KBM-7 (cell line): ENCODE measurements at places on chromosomes 2 and 18.

DNA sequence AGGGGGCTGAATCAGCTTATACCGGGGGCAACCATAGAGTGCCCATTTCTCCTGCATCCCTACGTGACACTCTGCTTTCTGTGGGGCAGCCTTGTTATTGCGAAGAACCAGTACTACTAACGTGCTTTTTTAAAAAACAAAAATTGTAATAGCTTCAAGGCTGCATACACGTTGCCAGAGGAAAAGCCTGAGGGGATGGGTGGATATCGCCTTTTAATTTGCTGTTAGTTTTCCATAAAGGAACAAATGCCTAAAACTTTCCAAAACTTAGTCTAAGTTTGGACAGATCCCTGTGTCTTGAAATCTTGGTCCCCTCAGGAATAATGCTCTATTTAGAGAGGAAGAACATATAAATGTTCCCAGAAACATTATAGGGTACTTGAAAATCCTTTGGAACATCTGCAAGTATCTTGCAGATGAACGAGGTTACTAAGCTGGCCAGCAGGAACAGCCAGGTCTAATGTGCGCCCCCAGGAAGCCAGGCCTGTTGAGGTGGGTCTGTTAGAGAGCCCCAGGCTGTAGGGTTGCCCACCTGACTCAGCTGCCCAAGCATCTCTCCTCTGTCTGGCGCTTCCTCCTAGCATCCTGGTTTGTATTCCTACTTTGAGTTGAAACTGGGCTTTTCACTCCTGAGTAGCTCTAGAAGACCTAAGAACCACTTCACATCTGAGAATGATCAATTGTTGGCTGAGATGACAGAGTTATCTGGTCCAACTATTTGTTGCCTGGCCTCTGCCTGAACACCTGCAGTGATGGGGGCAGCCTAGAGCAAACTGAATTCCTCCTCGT, 96.9 kb downstream of the TGOLN2 start:
- DNase-seq: no peak

GRCh38 chr18:74172697-74173433, 24.5 kb downstream of the TIMM21 start:
- DNase-seq: no peak

- no peak for DNase-seq
Measured at GRCh38 chr2:16948053-16948452, 282.4 kb upstream of the CYRIA start.

DNA sequence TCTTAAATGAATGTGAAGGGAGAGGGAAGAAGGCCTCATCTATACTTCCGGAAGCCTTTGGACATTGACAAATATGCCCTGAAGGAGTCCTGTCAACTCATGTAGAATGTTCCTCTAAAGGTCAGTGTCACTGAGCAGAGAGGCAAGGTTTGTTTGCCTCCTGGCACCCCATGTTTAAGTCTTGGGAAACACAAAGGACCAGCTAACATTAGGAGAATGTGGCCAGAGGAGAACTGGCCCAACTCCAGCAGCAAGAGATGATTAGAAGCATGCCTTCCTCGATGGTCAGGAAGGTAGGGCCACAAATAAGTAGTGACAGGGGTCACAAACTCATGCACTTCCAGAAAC, 5.7 kb downstream of the DYSF start:
- DNase-seq: no peak

GRCh38 chr18:12516049-12516630, 108.4 kb downstream of the PRELID3A start:
- no peak for DNase-seq

GRCh38 chr18:32696376-32696775, 76.4 kb downstream of the KLHL14 start:
- no peak for DNase-seq

DNA sequence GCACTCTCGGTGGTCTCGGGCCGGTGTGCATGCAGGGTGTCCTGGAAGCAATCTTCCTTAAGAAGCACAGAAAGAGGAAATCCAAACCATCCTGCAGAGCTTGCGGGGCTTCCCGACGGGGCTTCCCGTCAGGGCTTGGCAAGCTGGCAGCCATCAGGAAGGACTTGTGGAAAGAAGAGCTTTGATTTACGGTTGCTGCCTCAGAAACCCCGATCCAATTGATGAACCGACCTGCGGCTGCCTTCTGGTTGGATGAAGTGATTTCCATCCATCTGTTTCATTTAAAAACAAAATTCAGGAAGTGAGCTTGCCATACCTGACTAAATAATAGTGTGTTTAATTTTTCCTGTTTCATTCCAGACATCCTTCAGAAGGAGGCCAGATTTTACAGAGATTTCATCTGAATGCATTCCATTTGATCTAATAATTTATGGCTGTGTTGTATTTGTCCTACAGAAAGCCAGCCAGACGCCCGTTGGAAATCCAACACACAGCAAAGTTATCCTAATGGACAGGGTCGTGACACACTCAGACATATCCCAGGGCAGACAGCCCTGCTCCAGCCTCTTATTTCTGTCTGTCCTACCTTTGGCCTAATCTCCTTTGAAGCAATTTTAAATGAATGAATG, 141.3 kb downstream of the SEPTIN10 start:
- DNase-seq: no peak

- peak; percentile 93 for DNase-seq
Measured at GRCh38 chr18:47953471-47953931, 23.0 kb upstream of the SMAD2 start.

GRCh38 chr2:226643030-226643945, 156.3 kb downstream of the IRS1 start:
- DNase-seq: no peak

DNA sequence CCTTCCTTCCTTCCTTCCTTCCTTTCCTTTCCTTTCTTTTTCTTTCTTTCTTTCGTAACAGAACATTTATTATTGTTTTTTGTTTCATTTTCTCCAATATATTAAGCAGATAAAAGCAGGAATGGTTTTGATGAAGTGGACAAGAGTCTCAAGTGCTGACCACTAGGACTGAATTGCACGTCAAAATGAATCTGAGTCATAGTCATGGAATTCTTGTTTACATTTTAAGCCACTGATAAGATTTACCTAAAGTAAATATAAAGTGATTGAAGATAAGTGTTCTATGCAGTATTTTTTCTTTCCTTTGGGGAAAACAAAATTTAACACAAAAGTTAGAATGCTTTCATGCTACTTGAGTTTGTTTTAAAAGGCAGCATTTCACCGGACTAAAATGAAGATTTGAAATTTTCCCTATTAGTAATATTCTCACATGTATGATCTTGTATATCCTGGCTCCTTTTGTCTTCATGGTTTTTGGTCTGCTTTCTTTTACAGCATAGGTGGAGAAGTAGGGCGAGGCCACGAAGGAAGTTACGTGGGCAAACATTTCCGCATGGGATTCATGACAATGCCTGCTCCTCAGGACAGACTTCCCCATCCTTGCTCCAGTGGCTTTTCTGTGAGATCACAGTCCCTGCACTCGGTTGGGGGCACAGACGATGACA, 113.5 kb downstream of the NYAP2 start:
- DNase-seq: no peak

DNA sequence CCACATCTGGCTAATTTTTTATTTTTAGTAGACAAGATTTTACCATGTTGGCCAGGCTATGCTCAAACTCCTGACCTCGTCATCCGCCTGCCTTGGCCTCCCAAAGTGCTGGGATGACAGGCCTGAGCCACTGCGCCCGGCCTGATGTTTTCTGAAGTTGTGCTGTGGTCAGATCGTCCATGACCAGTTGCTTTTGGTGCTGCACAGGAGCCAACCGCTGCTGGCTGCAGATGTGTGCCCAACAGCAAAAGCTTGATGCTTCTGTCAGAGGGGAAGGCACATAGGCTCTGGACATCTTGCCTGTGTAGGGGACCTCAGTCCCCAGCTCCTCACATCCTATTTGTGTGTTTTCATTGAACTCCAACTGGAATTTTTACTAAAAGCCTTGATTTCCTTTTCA, 218.3 kb downstream of the AGAP1 start:
- DNase-seq: no peak

DNA sequence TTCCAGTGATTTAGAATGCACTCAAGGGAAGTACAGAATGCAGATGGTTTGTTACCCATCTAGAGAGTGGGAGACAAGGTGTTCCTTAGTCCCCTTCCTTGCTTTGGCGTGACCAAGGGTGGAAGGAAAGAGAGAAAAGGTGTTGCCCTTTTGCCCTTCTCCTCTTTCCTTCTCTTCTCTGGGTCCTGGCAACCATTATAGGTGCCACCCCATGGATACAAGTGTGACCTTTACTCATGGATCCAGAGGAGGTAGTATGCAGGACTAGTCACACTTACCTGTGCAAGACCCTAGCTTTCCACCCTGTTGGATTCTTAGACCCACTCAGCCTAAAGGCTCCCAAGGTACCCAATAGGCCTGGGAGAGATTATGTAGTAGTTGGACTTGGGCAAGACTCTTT, 11.6 kb upstream of the RBFA start:
- peak; percentile 47 for DNase-seq

GRCh38 chr2:240507778-240508251, 50.0 kb downstream of the ANKMY1 start:
- no peak for DNase-seq

- peak; percentile 42 for DNase-seq
Measured at GRCh38 chr2:26462511-26463243, 15.2 kb downstream of the OTOF start.

GRCh38 chr2:33129263-33130053, 182.7 kb downstream of the LTBP1 start:
- DNase-seq: no peak

- DNase-seq: no peak
Measured at GRCh38 chr2:207352978-207353671, 176.6 kb upstream of the CREB1 start.

DNA sequence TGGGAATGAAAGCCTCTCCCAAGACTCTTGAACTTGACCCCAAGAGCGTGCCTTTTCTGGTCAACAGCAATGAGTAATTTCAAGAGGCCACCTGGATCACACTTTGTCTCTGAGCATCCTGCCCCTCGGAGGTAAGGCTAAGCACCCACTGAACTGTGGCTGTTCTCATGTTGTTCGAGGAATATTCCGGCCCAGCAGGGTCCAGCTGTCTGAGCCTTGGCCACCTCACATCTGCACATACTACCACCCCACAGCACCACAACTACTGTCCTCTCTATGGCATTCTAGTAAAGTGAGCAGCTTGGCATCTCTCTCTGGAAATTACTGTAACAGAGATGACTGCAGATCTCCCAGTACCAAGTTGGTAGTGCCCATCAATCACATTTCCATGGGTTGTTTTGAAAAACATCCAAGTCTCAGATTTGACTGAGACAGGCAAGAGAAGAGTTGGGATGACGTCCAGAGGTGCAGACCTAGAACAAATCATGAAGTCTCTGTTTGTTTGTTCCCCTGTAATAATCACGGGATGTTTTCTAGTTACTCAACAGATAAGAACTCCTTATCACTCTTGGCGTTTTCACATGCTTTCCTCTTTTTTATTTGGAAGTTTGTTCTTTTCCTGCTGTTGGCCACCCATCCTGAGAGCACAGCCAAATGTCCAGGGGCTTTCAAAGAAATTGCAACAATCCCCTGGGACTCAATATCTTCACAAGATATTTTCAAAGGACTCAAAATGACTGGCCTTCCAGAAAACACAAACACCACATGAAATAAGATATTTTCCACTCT, 336.0 kb upstream of the TNP1 start:
- DNase-seq: no peak

GRCh38 chr2:58052978-58053377, 6.4 kb downstream of the VRK2 start:
- DNase-seq: no peak

GRCh38 chr2:167933097-167933814, 314.1 kb downstream of the STK39 start:
- DNase-seq: no peak

DNA sequence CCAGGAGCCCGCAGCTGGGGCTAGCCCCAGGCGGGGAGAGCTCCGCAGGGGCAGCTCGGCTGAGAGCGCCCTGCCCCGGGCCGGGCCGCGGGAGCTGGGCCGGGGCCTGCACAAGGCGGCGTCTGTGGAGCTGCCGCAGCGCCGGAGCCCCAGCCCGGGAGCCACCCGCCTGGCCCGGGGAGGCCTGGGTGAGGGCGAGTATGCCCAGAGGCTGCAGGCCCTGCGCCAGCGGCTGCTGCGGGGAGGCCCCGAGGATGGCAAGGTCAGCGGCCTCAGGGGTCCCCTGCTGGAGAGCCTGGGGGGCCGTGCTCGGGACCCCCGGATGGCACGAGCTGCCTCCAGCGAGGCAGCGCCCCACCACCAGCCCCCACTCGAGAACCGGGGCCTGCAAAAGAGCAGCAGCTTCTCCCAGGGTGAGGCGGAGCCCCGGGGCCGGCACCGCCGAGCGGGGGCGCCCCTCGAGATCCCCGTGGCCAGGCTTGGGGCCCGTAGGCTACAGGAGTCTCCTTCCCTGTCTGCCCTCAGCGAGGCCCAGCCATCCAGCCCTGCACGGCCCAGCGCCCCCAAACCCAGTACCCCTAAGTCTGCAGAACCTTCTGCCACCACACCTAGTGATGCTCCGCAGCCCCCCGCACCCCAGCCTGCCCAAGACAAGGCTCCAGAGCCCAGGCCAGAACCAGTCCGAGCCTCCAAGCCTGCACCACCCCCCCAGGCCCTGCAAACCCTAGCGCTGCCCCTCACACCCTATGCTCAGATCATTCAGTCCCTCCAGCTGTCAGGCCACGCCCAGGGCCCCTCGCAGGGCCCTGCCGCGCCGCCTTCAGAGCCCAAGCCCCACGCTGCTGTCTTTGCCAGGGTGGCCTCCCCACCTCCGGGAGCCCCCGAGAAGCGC, 15.0 kb upstream of the GMPPA start:
- no peak for DNase-seq

DNA sequence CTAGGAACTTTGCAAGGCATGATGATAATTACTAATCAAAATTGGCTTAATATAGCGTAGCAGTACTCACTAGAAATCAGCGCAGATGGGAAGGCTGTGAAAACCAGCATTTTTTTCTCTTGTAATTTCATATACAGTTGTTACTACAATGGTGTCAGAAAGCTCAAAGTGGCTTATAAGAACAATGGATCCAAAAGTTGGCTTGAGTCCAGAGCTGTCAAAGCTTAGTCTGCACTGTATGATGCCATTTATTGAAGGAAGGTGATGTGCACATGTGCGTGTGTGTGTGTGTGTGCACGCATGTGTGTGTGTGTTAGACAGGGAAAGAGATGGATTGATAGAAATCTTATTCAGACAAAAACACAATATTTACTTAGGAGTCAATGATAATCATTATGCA, 341.3 kb downstream of the TGIF1 start:
- no peak for DNase-seq

DNA sequence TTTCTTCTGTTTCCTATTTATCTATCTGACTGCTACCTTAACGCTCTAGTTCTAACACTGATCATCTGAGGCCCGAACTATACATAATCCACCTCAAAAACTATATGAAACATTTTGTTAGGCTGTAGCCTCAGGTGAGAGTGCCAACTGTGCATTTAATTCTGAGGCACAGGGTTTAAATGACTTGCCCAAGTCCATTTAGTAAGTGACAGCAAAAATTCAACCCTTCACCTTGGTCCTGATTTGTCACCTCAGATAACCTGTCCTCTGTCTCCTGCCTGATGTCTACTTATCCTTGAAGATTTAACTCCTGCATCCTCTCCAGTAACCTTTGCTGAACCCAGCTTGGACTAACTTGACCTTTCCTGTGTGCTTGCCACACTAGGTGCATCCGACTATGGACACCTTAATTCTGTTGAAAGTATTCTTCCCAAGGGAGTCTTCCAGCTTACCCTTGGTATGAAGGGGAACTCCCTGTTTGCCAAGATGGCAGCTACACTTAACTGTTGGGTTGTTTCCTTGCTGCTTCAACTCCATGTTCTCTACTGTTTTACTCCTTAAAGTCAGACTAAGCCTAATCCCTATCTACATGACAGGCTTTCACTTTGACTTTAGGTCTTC, 23.5 kb downstream of the CD302 start:
- no peak for DNase-seq

GRCh38 chr2:233006648-233007047, 6.4 kb downstream of the NGEF start:
- no peak for DNase-seq

- DNase-seq: no peak
Measured at GRCh38 chr2:76625101-76625500, 897.1 kb downstream of the LRRTM4 start.
